Effector memory CD4-positive, alpha-beta T cell (primary cell): ENCODE measurements at places on chromosomes 1 and 21.

GRCh38 chr1:98196012-98196411 lies 275.2 kb upstream of the DPYD start:
- DNase-seq = no peak

DNA sequence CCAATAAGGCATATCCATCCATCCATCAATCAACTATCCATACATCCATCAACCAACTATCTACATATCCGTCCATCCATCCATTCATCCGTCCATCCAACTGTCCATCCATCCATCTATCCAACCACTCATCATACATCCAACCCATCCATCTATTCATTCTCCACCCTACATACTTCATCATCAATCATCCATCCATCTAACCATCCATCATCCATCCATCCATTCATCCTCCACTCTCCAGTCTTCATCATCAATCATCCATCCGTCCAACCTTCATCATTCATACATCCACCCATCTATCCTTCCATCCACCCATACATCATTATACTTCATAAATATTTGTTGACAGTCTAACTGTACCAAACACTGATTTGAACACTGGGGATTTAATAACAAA lies 231.3 kb upstream of the DAB1 start:
- DNase-seq = no peak

DNA sequence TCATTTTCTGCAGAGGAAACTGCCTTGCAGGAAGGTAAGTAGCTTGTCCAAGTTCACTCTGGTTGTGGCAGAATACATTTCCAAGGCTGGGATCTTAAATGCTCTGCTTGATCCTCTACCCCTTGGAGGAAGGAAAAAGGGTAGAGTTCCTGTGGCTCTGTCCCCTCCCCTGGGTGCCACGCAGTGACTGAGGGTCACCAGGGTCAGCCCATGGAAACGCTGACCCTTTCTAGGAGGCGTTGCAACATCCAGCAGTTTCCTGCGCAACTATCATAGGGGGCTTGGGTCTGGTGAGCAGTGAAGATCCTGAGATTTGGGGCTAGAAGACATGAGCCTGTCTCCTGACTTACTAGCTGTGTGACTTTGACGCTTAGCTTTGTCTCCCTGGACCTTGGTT lies 29.4 kb upstream of the EPS8L3 start:
- DNase-seq = no peak

DNA sequence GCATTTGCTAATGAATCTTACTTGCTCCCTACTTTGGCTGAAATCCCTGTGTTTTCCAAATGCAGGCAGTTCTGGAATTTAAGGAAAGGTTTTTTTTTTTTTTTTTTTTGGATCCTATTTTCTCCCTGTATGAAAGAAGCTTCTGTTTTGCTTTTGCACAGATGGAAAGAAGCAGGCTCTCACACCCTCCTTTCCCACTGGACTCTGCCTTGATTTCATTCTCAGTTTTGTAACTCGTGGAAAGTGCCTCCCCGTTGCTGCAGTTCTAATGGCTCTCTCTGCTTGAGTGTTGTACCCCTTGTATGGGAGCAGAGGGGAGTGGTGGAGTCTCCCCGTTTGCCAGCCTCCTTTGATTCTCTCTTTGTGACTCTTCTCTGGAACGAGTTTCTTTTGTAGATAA lies 291.9 kb downstream of the CAMTA1 start:
- DNase-seq = no peak

GRCh38 chr1:211172657-211173056 lies 38.7 kb upstream of the KCNH1 start:
- no peak for DNase-seq

- DNase-seq = no peak
Measured at GRCh38 chr1:28913786-28914227, 562 bp upstream of the EPB41 start.

DNA sequence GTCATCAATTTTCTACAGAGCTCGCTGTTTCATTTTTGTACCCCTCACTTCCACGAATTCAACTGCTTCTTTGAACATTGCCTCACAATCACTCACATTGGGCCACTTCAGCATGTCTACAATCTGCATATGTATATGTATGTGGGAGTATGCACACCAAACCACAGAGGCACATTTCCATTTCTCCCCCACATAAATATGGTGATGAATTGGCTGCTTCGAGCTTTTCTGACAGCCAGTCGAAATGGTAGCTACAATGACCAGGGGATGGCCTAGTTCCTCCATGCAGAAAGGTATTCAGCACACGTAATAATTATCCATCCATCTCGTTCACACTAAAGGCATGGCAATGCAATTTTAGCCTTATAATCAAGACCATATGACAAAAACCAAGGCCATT lies 229.6 kb upstream of the ESRRG start:
- no peak for DNase-seq

DNA sequence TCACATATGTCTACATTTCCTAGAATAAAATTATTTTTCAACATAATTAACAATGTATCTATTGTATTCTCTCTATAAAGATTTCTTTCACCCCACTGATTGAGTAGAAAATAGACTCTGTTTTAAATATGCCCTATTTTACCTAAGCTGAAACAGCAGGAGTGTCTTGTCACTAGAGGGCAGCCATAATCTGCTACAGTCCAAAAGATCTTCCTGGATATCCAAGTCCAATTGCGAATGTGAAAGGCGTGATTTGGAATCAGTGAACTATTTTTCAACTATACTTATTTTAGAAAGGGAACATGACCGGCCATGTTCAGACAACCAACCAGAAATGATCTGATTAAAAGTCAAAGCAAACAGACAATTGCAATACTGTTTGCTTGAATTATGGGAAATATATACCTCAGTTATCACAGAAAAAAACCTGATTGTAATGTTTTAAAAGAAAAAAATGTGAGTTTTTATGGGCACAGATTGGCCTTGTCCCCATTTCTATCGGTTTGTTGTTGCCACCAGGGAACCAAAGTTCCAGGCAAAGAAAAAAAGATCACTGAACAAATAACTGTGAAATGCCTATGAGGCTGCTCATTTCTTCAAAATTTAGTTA lies 1211.0 kb upstream of the ADGRL4 start:
- no peak for DNase-seq

DNA sequence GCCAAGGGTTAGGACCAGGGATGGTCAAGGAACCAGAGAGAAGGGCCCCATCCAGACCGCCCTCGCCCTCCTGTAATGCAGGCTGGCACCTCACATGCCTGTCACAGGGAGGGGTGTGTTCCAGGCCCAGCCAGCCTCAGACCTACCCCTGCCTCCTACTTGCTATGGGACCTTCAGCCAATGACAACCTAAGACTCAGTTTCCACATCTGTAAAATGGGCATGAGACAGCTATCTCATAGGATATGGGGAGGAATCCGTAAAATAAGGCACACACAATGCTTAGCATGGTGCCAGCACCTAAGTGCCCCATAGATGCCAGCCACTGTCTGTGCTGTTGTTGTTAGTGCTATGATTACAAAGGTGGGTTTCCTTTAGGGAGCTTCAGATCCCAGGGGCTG lies 7.9 kb downstream of the KIF17 start:
- no peak for DNase-seq

DNA sequence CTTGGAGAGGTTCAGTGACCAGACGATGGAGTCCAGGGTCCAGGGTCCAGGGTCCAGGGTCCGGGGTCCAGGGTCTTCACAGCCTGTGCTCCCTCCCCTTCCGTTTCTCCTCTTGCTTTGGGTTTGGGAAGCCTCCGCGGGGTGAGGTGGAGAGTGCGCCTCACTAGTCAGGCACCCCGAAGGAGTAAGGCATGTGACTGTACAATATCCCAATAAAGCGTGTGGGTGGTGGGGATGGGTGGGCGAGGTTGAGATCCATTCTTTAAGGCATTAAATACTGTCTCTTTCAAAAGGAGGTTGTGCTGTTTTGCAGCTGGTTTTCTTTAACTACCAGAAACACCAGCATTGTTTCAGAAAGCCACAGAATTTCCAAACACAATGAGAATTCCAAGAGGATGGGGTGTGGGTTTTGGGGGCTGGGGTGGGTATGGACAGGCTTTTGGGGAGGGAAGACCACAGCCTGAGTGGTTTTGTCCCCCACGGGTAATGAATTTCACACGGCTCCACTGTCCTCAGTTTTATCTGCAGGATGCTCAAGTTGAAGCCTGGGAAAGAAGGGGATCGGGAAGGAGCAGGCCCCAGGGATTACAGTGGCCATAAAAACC lies 65.7 kb downstream of the KIF26B start:
- no peak for DNase-seq

- no peak for DNase-seq
Measured at GRCh38 chr1:197073978-197074377, 6.9 kb upstream of the F13B start.

DNA sequence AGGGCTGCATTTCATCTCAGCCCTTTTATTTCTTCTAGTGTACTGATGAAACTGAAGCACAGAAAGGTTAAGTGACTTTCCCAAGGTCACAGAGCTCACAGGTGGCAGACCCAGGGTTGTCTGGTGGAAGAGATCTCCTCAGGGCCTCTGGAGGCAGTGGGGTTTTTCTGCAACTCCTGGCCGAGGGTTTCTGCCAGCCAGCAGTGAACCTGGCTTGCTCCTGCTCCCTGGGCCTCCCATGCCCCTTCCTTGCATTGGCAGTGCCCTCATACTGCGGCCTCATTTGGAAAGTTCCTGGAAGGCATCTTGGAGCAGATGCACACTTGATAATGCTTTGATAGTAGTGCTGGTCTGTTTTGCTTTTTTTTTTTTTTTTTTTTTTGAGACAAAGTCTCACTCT lies 7.7 kb downstream of the GALNT2 start:
- DNase-seq = no peak

DNA sequence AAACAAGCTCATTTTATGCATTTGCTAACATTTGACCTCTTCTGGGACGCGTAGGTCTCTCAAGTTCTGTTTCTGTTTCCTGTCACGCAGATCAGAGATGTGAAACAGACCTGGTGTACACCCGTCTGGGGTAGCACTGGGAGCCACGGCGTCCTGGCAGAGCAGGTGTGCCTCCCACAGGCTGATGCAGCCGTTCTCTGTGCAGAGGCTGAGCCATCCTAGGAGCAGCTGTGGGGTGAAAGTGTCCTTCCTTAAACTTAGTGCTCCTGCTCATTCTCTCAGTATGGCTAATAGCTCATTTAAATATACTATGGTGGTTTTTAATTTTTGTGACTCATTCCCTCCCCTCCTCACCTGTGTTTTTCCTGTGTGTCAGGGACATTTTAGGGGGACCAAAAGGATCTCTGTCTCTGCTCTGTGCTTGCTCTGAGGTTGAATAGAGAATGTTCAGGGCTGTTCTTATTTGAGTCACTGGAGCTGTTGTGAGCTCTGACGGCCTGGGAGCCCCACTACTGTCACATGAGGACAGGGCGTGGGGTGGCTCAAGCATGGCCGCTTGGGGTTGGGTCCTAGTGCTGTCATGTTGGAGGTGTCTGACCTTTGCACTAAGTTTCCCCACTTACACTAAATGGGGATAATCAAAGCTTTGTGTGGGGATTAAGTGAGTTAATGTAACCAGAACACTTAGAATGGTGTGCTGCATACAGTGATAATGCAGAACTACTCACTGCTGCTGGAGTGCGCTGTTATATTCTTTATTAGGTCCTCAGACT lies 43.0 kb downstream of the GALNT2 start:
- DNase-seq = no peak

DNA sequence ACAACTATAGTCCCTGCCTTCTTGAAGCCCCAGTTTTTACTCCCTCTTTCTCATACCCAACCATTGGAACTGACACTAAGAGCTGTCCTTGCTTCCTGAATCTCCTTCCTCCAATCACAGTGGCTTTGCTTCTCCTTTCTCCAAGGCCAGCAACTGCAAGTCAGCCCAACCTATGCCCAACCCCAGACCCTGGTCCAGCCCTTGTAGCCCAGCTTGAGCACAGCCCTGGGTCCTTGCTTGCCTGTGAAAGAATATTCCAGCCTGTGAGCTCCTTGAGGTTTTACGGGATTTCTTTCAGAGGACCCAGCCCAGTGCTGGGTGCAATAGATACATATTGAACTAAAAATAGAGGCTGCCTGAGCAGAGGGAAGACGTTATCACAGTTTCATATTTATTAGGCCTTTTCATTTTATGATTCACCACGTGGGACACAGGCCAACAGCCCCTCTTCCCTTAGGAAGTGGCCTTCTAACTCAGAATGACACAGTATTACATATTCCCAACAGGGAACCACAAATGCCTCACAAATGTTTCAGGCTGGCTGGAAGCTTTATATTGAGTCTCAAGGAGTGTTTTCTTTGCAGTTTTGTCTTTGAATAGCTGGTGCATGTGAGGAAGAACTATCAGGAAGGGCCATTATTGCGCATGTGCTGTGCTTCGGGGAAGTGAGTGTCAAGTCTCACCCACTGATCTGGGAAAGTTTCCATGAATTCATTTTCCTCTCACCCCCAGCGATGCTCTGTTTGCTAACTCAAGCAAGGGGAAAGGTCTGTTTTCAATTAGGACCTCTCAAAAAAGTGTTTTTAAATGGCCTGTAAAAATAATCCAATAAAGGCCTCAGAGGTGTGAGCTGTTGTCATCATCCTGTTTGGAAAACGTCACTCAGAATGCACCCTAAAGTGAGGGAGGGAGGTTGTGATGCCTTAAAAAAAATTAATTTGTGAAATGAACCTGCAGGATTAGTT lies 92.3 kb upstream of the NFIA start:
- no peak for DNase-seq

DNA sequence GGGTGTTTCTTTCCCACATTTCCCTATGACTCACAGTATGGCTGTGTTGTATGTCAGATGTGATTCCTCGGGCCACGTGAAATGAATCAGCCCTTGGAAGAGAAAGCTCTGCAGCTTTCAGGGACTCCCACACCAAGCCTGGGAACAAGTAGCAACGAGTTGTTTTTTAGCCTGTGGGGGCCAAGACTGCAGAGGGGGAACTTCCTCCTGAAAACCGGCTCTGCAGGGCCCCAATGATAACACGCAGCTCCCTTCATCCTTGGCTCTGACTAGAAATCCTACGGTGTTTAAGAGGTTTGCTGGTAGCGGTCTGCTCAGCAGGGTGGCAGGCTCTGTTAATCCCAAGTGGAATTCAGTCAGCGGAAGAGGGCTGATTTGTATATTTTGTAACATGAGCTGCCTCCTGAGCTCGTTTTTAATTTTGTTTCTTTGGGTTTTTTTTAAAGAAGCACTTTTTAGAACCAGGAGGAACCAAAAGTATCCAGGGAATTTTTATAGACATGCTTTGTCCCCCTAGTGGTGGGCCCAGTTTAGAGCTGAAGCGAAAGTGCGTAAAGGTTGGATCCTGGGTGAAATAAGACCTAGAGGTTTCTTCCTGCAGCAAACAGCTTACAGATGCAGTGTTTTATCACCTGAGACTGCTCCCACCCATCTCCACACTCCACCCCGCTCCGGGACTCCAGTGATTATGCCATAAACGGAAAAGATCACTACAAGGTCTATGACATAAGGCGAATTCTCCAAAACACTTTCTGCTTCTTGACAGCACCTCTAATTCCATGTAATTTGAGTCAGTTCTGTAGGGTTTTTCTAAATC lies 48.8 kb downstream of the LAMC2 start:
- no peak for DNase-seq
